Right hindlimb (tissue), 1 donor: ENCODE measurements at places on chromosomes 2 and 18.

DNA sequence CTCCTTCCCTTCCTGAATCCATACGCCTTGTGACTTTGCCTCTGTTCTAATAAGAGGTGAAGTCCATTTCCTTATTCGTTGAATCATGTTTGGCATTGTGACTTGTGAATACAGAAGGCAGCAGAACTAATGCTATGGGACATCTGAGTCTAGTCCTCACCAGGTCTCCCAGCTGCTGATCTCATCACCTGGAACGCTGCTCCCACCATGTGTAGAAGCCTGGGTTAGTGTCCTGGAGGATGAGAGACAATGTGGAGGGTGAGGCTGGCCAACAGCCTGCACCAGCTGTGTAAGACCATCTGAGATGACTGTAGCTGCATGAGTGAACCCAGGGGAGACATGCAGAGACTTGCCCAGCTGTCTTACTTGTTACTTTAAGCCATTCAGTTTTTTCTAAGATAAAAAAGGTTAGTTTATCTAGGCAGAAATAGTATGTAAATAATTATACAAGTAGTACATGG is 3.5 kb upstream of the HAAO start:
- DNase-seq, result no peak

- DNase-seq, result no peak
Measured at GRCh38 chr2:193462411-193462810, 1267.7 kb upstream of the TMEFF2 start.

- no peak for DNase-seq
Measured at GRCh38 chr2:136021406-136021805, 36.0 kb upstream of the DARS1 start.

DNA sequence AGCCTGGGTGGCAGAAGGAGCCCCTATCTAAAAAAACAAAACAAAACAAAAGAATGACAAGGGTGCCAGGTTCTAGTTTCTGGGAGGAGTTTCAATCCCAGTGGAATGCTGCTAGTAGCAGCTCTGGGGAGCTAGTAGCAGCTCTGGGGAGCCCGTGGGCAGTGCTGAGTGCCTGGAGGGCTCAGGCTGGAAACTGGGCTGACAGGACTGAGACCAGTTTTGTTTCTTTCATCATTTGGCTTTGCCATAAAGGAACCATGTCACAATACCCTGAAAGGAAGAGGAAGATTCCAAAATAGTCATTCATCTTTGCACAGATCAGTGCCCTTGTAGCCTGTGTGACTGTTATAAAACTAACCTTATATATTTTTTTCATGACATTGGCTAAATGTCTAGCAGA is 10.6 kb downstream of the MFSD6 start:
- DNase-seq, result no peak

DNA sequence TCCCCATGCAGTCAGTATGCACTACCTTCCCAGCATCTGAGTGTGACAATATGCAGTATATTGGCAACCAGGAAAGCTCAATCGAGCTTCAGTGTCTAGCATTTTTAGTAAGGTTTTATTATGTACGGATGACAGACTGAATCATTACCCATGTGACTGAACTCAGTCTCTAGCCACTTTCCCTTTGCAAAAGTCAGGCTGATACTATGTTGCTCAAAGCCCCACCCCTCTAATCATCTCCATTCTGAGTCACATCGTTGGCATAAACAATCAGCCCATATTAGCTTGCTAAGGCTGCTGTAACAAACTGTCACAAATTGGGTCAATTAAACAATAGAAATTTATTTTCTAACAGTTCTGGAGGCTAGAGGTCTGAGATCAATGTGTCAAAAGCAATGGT is 25.8 kb upstream of the SRD5A2 start:
- DNase-seq, result no peak

DNA sequence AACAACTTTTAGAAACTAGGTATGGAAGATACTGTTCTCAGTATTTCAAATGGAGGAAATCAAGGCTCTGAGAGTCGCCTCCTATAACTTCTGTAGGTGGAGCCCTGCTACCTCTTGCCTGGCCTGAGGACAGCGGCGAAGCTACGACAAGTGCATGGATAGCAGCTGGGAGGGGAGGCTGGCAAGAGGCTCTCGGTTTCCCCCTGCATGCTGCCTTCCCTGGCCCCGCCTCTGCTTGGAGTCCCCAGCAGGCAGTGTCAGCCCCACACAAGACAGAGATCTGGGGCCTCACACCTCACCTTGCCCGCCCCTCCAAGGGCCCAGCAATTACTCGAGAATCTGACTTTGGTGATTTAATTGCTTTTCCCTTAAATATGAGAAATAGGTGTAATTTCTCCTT is 107.6 kb upstream of the POU3F3 start:
- no peak for DNase-seq

GRCh38 chr2:163934131-163934530 is 198.3 kb upstream of the FIGN start:
- no peak for DNase-seq

DNA sequence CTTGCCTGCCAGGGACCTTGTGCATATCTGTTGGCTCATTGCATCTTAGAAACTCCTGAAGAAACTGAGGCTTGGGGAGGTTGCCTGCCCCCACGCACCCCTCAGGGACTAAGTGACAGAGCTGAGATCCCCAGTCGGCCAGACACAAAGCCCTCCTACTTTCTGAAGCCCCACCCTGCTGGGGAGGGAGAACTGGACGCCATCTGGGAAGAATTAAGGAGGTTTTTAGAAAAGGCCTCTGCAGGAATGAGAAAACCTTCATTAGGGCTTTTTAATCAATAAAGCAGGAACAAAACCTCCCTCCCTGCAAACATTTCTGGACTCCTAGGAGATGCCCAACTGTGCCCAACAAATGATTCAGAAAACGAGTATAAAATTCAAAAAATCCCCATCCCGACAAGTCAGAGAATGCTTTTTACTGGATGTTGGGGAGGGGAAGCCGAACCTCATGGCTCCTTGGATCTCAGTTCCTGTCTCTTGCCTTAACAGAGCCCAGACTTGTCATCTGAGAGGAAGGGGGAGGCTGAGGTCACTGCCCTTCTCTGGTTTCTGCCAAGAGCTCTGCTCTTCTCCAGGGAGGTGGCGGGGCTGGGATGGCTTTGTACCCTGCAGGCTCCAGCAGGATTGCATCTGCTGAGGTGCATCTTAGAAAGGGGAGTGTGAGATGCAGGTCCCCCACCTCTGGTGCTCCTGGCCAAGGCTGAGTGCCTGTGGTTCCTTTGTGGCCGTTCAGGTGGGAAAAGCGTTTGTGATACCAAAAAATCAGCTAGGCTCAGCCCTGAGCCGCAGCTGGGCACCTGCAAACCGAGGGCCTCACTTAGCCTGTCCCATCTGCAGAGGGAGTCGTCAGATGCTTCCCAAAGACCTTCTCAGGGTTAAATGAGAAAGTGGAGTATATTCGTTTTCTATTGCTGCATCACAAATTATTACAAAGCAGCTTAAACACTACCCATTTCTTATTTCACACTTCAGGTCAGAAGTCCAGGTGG is 142.4 kb downstream of the ZFP36L2 start:
- DNase-seq, result peak; percentile 75
